ENCODE measurements at places on chromosomes 12 and 14. TPM values are rescaled to one million over a fixed set of nuclear protein-coding genes. Genes with fewer than 3 reads are reported as not detected.

The GPR162 gene
- not detected for total RNA-seq

The APOLD1 gene
- total RNA-seq, result 3.8 TPM

The VASH1 gene
- total RNA-seq, result 7.3 TPM

The CDH24 gene
- 1.2 TPM for total RNA-seq

DNA sequence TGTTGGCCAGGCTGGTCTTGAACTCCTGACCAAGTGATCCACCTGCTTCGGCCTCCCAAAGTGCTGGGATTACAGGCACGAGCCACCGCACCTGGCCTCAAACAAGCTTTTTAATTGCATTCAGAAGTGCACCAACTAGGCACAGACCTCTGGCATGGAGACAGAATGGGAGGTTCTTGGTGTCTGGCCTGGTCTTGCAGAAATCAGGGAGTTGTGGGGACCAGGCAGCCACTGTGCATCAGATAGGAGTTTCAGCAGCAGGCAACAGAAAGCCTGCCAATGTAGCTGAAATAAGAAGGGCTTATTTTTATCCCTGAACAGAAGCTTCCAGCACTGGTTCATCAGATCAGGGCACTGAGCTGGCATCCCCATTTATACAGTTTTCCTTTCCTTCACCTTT is 22.2 kb upstream of the TCL1B start:
- H3K4me1 ChIP-seq, result no peaks in the 10 kb centered on the region
- H3K4me3 ChIP-seq, result no peak overlapping the region
- DNase-seq, result no peak
- peaks cover 33% of the 10 kb centered on the region for H3K27me3 ChIP-seq

DNA sequence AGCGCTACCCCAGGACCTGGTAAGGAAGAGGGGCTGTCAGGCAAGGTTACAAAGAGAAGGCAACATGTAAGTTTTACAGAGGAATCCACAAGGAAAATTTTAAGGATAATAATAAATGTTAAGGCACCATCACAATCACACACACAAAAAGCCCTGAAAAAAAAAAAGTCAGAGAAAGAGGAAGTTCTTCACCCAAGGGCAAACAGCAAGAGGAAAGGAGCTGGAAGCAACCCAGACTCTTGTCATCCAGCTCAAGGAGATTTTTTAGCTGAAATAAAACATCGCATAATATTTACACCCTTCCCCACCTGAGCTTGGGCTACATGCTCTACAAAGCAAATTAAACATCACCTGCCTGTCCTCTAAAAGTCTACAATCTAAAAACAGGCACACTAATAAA is 9.5 kb downstream of the SPTB start:
- DNase-seq, result no peak
- peaks cover 12% of the 10 kb centered on the region for H3K27me3 ChIP-seq
- H3K36me3 ChIP-seq, result no peaks in the 10 kb centered on the region
- H3K4me1 ChIP-seq, result no peaks in the 10 kb centered on the region

- DNase-seq, result no peak
- H3K4me3 ChIP-seq, result no peak overlapping the region
- no peak overlapping the region for H3K27ac ChIP-seq
- H3K36me3 ChIP-seq, result no peaks in the 10 kb centered on the region
- H3K27me3 ChIP-seq, result no peaks in the 10 kb centered on the region
- peaks cover 29% of the 10 kb centered on the region for H3K4me1 ChIP-seq
Observed at GRCh38 chr14:68680541-68681051, 112.3 kb downstream of the ZFP36L1 start.

DNA sequence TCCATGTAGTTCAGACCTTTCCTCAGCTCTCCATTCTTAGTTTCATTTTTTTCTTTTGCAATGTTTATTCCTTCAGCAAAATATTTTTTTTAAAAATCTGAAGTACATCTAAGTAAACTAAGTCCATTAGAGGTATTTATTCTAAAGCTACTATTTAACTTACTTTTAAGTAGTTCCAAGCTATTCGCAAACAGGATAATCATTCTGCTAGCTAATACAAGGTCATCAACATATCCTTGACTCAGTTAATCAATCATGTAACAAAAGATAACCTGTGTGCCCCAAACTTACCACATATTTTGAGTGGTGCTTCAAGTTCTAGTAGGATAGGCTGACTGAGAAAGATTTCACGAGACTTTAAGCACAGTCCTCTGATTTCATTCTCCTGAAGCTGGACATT is 11.2 kb downstream of the PPP1CC start:
- peaks cover 8% of the 10 kb centered on the region for H3K4me1 ChIP-seq
- no peak for DNase-seq
- no peak overlapping the region for H3K4me3 ChIP-seq
- H3K27ac ChIP-seq, result no peak overlapping the region

DNA sequence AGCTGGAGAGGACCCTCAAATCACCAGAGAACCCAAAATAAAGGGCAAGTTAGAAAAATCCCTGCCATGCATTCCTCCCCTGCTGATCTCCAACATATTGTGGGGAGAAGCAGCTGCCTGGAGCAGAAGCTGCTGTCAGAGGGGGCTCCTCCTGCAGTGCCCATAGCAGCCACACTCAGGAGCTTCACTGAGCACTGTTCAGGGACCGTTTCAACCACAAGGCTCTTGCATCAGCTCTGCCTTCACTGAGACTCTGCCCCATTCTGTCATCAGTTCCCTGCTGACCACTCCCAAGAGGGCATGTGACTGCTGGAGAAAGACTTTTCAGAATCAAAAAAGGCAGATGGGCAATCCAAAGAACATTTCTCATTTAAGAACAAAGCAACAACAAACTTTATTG is 392.7 kb downstream of the GALC start:
- H3K4me3 ChIP-seq, result no peak overlapping the region
- no peak for DNase-seq
- no peaks in the 10 kb centered on the region for H3K36me3 ChIP-seq
- no peaks in the 10 kb centered on the region for H3K27me3 ChIP-seq
